Right lung (tissue), 10 donors: ENCODE measurements at places on chromosomes 5 and 9. TPM values are rescaled to one million over a fixed set of nuclear protein-coding genes. Genes with fewer than 3 reads are reported as not detected.

DNA sequence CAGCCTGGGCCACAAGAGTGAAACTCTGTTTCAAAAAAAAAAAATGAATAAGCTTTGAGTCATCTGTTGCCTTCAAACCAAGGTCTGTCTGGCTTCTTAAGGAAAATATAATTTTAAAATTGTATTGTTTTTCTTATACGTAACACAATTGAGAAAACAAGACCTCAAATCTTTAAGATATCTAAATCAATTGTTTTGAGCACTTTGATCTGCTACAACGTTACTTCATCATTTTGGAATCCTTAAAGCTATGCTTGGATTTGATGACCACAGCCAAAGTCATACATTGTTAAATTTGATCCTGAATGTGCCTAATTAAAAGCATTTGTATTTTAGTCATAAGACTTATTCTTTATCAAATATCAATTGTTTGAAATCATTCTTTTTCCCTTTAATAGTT is 37.7 kb upstream of the VCAN start:
- DNase-seq, result no peak

DNA sequence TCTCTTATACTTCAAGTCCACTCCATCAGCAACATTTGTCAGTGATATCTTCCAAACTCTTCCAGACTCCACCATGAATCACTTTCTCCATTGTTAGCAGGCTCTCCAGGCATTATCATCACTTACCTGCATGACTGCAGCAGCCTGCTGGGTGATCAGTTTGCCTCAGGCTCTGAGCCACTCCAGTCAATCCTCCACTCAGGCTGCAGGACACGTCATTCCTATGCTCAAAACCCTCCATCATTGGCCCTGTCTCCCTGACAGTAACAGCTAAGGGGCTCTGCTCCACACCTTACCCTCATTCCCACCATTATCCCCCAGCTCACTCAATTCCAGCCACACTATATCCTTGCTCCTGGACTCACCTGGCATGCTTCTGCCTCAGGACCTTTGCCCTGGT is 10.7 kb downstream of the DIRAS2 start:
- DNase-seq, result no peak

RORB gene
- polyA plus RNA-seq, result 0.21 TPM

GRCh38 chr5:125134216-125135081 is 388.0 kb upstream of the ZNF608 start:
- DNase-seq, result no peak

DNA sequence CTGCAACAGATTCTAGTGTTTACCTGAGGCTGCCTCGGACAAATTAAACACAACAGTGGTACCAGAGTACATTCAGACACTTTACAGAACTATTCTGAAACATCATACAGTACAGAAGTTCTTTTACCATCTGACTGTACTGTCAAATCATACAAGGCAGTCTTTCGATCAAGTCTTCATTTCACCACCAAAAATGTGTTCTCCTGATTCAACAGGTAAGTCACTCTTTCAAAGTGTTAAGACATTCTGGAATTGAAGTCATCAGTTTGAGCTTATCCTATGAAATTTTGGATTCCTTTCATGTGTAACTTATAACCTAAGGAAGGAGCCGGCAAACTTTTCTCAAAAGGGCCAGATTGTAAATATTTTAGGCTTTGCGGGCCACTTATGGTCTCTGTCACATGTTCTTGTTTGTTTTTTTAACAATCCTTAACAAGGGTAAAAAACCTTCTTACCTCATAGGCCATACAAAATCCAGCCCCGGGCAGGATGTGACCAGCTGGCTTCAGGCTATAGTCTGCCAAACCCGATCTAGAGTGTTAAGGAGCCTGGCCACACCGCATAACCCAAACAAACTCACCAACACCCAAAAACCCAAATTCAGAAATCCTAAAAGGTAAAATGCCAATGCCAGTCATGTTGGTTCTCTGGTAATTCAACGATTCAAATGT is 151.6 kb downstream of the DENND1A start:
- DNase-seq, result no peak

- DNase-seq, result no peak
Observed at GRCh38 chr9:112891521-112891920, 845 bp upstream of the SLC46A2 start.

GRCh38 chr5:146474065-146474464 is 26.9 kb downstream of the TCERG1 start:
- DNase-seq, result no peak

DNA sequence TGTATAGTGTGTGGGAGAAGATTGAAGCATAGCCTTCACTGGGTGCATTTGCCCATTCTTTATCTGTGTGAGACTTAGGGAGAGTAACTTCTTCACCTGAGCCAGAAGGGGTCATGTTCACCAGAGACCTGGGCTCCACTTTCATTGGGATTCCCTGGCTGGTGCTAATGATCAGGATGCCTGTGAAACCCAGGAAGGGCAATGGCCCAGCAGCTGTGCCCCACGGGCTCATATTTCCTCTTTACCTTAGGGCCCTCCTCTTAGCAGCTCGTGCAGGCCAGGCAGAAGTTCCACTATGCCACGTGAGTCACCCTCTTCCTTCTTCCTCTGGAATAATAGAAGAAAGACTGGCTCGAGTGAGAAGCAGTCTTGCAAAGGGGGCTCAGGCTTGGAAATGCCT is 5.0 kb downstream of the PPARGC1B start:
- DNase-seq, result no peak

DNA sequence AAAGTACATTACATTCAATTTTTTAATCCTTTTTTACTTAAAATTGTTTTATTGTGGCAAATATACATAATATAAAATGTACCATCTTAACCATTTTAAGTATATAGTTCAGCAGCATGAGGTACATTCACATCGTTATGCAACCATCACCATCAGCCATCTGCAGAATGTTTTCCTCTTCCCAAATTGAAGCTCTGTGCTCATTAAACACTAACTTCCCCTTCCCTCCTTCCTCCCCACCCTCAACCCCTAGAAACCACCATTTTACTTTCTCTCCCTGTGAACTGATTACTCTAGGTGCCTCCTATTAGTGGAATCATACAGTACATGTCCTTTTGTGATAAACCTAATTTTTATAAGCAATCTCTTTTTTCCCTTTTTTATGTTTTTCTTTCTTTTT is 15.6 kb downstream of the TEX53 start:
- no peak for DNase-seq

DNA sequence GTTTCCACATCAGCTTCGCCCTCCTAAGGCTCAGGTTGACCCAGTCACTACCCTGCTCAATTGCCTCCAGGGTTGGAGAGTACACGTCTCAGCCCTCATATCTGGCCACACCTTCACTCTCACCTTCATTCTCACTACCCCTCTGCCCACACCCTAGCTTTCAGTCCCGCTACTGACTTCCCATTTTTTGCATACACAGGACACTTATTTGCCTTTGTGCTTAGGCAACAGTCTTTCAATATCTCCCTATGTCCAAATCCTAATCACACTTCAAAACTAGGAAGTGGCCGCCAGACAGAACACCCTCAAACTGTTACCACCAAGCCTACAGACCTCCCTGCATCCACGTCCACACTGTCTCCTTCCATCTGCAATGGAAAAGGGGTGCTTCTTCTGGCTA is 10.9 kb downstream of the MCTP1 start:
- no peak for DNase-seq

OR13J1 gene
- not detected for polyA plus RNA-seq

- DNase-seq, result no peak
Observed at GRCh38 chr9:14445946-14446345, 132.0 kb upstream of the NFIB start.

PCA3 gene
- 0.73 TPM for polyA plus RNA-seq

- DNase-seq, result no peak
Observed at GRCh38 chr9:28779243-28779642, 1206.0 kb upstream of the C9orf72 start.

IL13 gene
- 0.21 TPM for polyA plus RNA-seq

DNA sequence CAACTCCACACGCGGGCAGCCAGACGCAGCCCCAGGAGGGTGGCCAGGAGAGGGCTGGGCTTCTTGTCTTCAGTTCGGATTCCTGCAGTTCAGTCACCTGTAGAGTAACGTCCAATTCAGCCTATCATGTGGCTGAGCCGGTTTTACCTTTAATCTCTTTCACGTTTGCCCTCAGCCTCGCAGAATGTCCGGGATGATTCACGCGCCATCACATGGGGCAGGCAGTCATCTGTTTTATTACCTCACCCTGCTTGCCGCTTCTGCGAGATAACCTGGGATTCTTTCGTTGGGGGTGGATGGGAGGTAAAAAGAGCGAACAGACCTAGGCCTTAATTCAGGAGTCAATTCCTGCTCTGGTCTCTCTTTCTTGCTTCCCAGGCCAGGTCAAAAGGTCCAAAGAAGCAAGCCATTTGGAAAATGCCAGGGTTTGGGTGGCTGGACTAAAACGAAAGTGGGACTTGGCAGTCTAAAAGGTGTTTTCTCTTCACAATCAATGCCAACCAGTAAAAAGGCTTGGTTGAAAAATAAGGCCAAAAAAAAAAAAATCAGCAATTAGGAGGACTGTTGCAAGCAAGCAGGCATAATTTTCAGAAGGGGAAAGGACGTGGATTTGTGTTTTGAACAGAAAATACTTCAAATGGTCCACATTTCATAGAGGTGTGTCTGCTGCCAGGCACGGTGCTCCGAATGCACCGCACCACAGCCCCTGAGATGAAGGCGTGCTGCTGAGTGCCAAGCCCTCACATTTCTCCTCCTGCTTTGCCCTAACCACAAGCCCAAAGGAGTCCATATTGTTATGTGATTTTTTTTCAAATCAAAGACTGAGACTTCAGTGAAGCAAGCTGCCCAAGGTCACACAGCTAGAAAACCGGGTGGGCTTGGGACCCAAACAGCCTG is 2.8 kb upstream of the WWC1 start:
- DNase-seq, result no peak

IDNK gene
- 5.7 TPM for polyA plus RNA-seq

- no peak for DNase-seq
Observed at GRCh38 chr9:95992536-95992935, 117.0 kb downstream of the ERCC6L2 start.

SAP30L gene
- 53.0 TPM for polyA plus RNA-seq

GRCh38 chr5:56692359-56693219 is 122.8 kb upstream of the MAP3K1 start:
- no peak for DNase-seq

DNA sequence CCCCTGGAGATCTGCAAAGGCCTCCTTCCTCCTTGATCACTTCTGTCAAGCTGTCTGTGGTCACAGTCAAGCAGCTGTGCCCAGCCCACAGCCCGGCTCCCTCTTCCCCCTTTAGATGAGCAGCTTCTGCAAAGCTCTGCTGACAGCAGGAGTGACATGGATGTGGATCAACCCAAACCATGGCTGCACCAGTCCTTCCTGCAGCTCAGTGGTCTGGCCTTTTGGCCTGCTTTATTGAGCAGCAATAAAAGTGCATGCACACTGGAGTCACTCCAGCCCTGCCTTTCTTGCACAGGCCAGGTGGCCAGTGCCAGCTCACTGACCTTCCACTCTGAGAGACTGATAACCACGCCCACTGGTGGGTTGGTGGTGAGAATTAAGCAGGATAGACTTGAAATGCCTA is 91.3 kb upstream of the OTULINL start:
- no peak for DNase-seq

GRCh38 chr5:94209774-94210355 is 408.5 kb downstream of the KIAA0825 start:
- no peak for DNase-seq

C9orf72 gene
- 24.0 TPM for polyA plus RNA-seq
